ENCODE measurements at places on chromosomes 5 and 9.

- no peak for DNase-seq
These were observed 47.6 kb upstream of the HOMER1 start for GRCh38 chr5:79561525-79561893.

DNA sequence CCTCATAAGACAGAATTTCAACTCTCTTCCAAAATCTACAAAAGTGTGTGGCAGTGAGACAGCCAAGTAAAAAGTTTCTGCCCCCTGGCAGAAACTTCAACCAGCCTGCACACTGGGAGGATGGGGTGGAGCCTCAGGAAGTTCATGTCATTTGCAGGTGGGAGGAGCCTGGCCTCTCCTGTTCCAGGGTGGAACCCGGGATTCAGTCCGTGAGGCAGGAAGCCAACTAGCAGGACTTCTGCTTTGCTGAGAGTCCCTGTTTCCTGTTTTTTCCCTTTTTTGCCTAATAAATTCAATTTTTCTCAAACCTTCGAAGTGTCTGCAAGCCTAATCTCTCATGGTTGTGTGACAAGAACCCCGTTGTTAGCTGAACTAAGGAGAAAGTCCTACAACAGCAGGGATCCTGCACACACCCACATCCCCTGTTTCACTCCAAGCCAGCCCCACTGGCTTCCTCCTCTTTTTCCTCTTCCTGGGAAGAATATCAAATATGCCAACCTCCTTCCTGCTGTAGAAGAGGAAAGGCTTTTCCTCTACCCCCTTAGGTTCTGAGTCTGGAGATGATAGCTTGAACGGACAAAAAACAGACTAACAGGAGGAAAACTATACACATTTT is 69.3 kb downstream of the ALDH7A1 start:
- no peak for DNase-seq

DNA sequence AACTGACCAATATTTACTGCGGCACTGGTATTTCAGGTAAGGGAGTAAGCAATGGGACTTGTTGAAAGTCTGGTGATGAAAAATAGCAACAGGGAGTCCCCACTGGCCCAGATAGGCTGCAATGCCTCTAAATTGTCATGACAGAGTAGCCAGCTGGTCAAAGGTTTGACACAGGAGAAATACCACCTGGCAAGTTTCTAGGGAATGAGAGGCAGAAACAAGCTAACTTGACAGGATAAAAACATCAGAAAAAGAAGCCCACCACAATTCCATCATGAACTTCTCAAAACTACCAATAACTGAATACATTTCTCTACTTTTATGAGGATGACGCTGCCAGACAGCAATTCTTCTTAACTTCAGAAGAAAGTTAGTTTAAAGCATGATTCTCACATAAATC is 99.8 kb downstream of the STRBP start:
- DNase-seq, result no peak

- no peak for DNase-seq
These were observed 49.8 kb upstream of the AFAP1L1 start for GRCh38 chr5:149221731-149222342.

DNA sequence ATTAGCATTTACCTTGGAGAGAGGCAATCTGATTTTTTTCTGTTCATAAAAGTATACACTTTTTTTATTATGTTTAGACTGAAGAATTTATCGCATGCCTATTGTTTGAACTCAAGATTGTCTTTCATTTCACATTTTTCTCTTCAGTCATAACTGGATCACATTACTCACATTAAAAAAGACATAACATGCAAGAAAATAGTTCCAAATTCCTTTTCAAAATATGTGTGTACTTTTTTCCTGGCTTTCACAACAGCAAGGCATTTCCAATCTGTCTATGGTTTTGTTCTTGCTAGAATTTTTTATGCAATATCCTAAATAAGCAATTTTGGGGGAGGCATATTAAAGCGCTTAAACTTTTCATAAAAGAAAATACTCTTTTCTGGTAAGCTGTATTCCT is 21.2 kb downstream of the FTMT start:
- no peak for DNase-seq

GRCh38 chr5:148452499-148453193 is 68.9 kb downstream of the FBXO38 start:
- no peak for DNase-seq

GRCh38 chr5:136114414-136115125 is 18.1 kb upstream of the SMAD5 start:
- DNase-seq, result no peak

GRCh38 chr9:6123416-6123815 is 92.2 kb upstream of the IL33 start:
- DNase-seq, result no peak

GRCh38 chr5:178551059-178551458 is 39.1 kb downstream of the COL23A1 start:
- no peak for DNase-seq

GRCh38 chr5:147558826-147559225 is 49.0 kb upstream of the DPYSL3 start:
- no peak for DNase-seq

- DNase-seq, result no peak
These were observed 284.7 kb downstream of the FANCC start for GRCh38 chr9:95032580-95033341.

DNA sequence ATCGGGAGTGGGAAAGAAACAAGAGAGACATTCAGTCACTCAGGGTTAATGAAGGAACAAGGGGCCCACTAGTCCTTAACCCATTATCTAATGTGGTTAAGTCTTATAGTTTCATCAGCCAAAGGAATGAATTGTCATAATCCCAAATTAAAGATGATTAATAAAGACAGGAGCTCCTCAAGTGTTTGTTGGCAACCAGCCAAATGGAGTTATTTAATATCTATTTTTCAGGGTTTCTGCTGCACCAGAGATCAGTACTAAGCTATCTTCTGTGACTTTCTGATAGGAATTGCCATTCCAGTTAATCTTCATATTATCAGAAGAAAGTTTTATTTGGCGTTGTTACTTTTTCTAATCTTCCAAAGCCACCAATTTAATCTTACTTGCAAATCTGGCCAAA is 34.0 kb upstream of the FCHO2 start:
- DNase-seq, result no peak

GRCh38 chr9:89562186-89562814 is 42.5 kb upstream of the GADD45G start:
- DNase-seq, result no peak

- DNase-seq, result no peak
These were observed 213.4 kb downstream of the PLK2 start for GRCh38 chr5:58246461-58246944.

DNA sequence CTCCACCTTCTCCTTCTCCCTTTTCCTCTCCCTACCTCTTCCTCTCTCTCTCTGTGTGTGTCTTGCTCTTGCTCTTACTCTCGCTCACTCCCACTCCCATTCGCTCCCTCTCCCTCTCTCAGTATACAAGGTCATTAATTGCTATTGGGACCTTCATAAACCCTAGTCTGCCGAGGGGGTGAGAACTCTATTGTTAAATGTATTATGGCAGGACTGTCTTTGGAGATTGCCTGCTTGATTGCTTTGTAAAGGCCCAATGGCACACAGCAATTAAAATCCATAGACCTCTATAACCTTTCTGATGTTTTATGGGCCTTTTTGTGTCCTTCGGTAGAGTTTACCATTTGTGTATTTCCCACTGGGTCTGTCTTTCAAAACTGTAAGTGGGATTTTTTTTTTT is 465.9 kb downstream of the ANXA1 start:
- no peak for DNase-seq

GRCh38 chr9:99303177-99303576 is 81.1 kb downstream of the SEC61B start:
- no peak for DNase-seq

DNA sequence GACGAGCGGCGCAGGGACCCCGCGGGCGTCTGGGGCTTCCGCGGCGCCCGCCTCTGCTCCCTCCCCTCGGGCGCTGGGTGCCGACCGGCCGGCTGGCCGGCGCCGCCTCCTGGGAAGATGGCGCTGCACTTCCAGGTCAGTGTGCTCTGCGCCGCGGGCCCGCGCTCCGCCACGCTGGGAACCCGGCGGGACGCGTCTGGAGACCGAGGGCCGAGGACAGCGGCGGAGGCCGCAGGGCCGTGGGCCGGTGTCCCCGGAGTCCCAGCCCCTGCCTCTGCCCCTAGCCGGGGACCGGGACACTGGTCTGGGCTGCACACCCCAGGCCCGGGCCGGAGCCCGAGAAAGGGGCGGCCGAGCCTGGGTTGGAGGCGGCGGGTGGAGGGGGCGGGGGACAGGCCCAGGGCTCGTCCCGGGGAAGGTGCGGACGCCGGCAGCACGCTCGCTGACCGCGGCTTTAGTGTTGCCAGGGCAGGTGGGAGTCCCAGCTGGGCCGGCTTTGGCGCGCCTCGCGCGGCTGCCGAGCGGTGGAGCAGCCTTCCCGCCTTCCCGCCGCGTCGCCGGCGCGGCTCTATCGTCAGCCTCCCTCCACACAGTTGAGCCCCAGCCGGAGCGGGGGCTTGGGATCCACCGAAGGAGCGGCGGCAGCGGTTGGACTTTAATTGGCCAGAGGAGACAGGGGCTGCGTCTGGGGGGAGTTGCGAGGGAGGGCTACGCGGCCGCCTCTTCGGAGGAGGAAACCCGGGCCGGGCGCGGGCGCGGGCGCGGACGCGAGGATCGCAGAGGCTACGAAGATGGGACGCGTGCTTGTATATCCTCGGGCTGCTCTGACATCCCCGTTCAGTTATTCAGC is at the start of gene RANBP17:
Gene RANBP17, plus strand, starts transcription at position 102 of the 850 bp plus-strand sequence.
- DNase-seq, result no peak

DNA sequence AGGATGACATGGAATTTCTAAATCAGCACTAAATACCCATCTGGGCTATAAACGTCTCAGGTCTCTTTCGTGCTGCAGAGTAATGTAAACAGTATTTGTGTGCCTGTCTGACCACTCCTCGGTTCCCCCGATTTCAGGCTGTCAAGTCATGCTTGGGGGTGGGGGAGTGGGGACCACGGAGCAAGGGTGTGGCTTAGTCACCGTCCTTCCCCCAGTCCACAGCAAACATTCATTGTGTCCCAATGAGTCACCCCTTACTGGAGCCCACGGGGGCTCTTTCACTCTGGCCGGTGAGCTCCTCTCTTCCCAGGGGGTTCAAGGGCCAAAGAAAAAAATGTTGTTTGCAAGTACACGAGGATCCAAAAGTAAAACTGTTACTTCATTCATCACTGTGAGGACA is 72.4 kb upstream of the ICE1 start:
- no peak for DNase-seq

GRCh38 chr5:138472353-138472752 is 7.1 kb downstream of the EGR1 start:
- no peak for DNase-seq

- DNase-seq, result no peak
These were observed 601 bp downstream of the ERGIC1 start for GRCh38 chr5:172834415-172835289.

DNA sequence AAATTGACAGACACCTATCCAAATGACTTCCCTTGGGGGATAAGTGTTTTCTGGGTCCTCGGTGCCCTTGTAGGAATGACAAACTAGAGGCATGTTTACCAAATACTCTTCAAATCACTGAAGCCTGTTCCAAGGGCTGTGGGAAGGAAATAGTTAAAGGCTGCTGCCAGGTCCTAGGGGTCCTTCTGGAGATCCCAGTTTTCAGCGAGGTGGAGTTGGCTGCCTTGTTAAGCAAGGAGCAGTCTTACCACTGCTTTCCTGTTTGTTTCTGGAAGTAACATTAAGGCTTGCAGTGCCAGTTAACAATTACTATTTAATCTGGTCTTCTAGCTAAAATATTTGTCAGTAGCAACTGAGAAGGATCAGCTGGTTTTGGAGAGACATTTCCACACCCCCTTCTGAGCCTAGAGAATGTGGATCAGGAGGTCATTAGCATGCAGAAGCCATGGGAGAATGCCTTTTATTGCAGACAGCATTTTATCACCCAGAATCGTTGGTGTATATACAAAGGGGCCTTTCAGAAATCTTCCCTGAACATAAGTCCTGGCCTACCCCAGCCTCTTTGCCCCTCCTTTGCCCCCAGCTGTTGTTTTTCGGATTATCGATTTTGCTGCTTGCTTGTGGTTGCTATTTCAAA is 238.8 kb downstream of the DMAC1 start:
- no peak for DNase-seq

- DNase-seq, result no peak
These were observed 72.3 kb downstream of the NIPSNAP3B start for GRCh38 chr9:104836235-104836634.

- DNase-seq, result no peak
These were observed 5.6 kb upstream of the C5 start for GRCh38 chr9:121055642-121056143.

DNA sequence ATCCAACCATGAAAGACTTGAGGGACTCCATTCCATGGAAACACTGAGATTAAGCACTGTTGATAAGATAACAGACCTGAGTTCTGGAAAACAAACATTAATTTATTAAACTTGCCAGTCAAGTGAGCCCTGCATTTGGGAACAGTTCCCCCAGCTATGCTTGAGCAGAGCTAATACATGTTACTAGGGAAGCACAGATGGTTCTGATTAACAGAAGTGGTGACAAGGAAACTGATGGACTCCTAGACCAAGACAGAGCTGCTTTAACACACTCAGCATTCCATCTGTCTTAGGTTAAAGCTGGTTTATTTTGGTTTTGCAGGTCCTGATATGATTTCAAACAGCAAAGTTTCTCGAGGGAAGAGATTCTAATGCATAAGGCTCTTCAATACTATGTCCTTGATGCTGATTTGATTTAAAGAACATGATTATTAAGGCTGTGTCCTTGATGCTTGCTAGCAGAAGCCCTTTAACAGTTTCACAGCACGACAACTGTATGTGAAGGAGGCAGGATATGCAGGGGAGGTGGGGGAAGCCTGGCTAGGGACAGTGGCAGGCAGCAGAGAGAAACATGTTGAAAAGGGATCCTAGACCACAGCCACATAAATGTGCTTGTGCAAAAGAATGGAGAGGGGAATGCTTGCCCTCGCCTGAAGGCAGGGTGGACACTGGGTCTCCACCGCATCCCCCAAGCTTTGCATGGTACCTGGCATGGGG is 66.2 kb downstream of the ACTBL2 start:
- DNase-seq, result peak; percentile 52

- DNase-seq, result no peak
These were observed 97.3 kb downstream of the MUSK start for GRCh38 chr9:110765926-110766325.

DNA sequence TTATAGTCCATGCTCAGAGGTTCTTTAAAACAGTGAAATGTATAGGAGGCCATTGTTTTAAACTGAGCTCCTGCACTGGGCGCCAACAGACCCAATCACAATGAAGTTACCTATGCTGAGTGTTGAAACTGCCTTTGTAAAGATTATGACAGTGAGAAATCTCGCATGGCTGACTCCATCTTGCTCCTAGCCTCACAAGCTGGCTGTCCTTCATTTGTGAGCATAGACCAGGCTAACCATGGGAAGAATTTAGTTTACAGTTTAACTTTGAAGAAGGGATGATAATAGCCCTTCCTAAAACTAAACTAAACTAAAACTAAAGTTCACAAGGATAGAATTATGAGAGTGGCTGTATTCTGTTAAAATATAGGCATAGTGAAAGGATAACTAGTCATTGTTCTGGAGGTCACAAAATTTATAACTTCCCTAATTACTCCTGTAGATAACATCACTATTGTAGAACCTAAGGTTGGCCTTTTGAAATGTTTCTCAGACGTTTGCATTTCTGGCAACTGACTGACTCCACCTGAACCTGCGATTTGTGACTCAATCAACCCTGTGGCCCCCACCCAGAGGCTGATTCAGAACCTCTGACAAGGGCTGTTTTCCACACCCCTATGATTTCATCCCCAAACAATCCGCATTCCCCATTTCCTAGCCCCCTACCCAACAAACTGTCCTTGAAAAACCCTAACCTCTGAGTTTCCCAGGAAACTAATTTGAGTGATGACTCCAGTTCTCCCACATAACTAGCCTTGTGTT is 59.1 kb downstream of the HMHB1 start:
- no peak for DNase-seq

Measured in AG09309 (cell line).